DMS 273 treated with DMSO at 0.1 percent for 48 hours (cell line): ENCODE measurements at places on chromosomes 3 and 15.

DNA sequence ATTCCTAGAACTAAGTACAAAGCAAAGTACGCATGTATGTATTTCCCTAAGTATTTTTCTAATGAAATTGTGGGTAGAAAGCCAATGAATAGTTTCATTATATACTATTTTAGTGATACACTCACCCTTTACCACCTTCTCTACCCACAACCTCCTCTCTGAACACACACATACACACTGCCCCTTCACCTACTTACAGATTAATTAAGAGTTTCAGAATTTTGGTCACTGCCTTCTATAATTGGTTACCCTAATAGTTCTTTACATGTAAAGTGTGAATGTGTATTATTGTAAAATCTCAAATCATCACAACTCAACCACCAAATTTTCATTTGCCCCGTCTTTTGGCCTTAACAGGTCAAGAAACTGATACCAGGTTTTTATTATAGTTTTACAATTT is 7.2 kb downstream of the PFN2 start:
- no peak for DNase-seq

DNA sequence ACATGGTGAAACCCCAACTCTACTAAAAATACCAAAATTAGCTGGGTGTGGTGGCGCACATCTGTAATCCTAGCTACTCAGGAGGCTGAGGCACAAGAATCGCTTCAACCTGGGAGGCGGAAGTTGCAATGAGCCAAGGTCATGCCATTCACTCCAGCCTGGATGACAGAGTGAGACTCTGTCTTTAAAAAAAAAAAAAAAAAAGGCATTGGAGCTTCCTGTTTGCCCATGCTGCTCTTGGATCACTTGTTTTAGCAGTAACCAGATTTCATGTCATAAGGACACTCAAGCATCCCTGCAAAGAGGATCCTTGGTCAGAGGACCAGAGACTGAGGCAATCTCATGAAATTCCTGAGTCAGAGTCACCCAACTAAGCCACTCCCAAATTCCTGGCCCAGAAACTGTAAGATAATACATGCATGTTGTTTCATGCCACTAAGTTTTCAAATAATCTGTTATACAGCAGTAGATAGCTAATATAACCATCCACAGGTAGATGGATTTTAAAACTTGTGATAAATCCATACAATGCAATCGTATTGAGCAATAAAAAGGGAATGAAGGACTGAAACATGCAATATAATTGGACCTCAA is 82.0 kb upstream of the XXYLT1 start:
- DNase-seq = no peak

- DNase-seq = no peak
Observed at GRCh38 chr3:141367038-141367730, 1.1 kb upstream of the ZBTB38 start.

GRCh38 chr15:73647259-73648013 is 14.2 kb upstream of the NPTN start:
- no peak for DNase-seq

GRCh38 chr15:75234191-75234810 is 23.8 kb upstream of the GOLGA6C start:
- no peak for DNase-seq

- DNase-seq = no peak
Observed at GRCh38 chr3:55166576-55167555, 239.0 kb upstream of the LRTM1 start.

DNA sequence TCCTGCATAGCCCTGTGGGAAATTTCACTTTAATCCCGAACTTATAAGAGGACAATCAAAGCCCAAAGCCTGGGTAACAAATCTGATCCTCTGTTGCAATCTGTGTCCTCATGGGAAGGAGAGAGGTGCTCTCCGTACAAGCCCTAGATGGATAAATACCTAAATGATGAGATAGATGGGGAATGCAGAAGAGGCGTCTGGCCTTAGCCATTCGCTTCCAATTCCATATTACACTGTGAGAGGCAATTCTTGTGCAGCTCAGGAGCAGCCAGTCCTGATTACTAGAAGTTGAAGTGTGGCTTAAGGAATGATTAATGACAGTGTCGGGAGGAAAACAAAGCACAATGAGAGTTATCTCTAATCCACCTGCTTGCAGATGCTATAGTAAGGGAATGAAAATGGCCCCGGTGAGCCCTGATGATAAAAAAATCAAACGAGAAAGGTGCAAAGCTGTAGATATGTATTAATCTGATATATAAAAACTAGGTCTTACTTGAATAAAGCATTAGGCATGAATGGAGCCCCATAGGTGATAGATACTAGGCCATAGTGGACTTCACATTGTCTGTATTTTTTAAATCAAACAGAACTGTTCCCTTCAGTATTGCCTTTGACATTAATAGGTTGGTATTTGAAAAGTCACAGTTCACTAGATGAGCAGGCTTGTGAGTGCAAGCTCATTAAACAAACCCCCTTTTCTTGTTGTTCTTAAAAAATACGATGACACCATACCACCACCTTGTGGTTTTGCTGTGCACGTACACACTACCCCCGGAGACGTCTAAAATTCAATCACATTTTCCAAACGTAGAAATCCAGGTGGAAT is 54.2 kb upstream of the TMCO5A start:
- DNase-seq = no peak

DNA sequence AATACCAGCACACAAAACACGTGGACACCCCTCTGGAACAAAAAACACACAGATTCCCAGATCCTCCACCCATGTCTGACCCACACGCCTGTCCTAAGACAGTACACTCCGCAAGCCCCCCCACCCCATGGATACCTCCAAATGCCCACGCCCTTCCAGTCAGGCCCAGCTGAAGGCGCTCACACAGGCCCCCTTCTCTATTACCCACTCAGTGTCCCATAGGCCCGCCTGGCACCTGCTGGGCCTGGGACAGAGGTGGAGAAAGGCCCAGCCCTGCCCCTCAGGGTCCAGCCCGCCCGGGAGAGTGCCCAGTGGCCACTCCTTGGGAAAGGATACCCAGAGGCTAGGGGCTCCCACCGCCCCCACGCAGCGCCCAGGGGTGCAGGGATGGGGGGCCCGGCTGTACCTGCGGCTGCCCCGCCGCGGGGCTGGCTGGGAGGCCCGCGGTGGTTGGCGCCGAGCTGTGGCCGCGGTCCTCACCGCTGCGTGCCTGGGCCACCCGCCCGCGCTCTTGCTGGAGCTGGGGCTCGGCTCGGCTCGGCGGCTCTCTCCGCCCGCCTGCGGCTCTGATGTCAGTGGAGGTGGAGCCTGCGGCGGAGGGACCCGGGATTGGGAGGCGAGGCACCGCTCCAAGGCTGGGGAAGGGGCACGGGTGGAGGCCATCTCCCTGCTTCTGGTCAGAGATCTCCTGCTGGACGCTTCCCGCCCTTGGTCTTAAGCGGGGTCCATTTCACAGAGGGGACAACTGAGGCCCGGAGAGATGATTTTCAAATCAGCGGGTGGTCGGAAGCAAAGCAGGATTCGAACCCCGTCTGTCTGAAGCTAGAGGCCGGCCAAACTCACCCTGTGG is at the start of gene CAMK1:
CAMK1 (minus strand) TSS at position 522 of the 850 bp plus-strand sequence. CDS start 2,198 bp downstream, outside the sequence.
- DNase-seq = no peak

GRCh38 chr15:66063147-66063546 is 190.4 kb downstream of the MEGF11 start:
- DNase-seq = no peak

GRCh38 chr15:34366271-34367065 is 528 bp downstream of the LPCAT4 start:
- no peak for DNase-seq

DNA sequence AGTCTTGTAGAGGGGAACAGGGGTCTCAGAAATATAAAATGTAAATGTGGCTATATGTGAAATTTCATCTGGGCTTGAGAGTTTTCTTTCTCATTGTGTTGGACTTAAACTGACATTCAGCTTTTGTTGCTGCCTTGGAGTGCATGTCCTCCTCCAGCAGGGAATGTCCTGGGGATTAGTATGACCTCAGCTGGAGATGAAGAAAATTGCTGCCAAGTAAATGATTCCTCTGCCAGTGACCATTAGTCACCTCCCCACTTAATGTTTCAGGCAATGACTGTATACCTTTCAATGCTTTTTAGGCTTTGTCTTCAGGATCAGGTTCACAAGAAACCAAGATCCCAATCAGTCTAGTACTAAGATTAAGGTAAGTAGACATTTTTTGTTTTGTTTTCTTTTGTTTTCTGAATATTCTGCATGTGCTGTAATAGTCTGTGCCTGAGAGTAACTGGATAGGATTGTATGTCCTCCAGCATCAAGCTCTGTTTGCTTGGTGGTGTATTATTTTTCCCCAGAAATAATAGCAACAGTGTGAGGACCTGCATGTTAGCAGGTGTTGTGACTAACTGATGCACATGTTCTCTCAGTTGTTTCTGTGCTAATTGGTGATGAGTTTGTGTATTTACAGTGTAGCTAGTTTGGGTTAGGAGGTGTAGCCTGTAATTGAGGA is 18.1 kb upstream of the SLC22A13 start:
- peak; percentile 39 for DNase-seq

- DNase-seq = no peak
Observed at GRCh38 chr3:53712817-53713388, 133.3 kb downstream of the CHDH start.

DNA sequence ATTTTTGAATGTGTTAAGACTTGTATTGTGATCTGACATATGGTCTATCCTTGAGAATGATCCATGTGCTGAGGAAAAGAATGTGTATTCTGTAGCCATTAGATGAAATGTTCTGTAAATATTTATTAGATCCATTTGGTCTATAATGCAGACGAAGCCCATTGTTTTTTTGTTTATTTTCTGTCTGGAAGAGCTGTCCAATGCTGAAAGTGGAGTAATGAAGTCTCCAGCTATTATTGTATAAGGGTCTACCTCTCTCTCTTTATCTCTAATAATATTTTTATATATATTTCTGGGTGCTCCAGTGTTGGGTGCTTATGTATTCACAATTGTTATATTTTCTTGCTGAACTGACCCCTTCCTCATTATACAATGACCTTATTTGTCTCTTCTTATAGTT is 250.6 kb upstream of the GADL1 start:
- no peak for DNase-seq

DNA sequence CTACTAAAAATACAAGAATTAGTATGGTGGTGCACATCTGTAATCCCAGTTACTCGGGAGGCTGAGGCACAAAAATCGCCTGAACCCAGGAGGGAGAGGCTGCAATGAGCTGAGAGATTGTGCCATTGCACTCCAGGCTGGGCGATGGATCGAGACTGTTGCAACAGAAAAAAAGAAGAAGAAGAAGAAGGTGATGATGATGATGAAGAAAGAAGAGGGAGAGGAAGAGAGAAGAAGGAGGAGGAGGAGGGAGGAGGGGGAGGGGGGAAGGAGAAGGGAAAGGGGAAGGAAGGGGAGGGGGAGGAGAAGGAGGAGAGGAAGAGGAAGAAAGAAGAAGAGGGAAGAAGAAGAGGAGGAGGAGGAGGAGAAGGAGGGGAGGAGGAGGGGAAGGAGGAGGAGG is 33.2 kb upstream of the ZNF710 start:
- DNase-seq = no peak

DNA sequence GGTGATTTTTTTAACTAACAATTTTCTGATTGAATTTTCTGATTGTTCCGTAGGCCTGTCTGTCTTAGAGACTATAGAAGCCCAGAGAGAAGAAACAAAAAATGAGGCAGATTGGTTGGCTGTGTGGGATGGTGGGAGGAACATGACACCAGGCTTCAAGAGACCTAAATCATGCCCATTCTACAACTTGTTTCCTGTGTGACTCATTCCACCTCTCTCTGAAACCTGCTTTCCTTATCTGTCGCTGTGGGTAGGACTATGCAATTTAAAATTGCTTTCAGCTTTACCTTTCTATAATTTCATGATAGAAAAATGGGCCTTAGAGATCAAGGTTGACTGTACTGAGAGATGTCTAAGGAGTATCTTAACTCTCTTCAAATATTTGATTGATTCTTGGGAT is 44.5 kb downstream of the OXNAD1 start:
- DNase-seq = no peak

DNA sequence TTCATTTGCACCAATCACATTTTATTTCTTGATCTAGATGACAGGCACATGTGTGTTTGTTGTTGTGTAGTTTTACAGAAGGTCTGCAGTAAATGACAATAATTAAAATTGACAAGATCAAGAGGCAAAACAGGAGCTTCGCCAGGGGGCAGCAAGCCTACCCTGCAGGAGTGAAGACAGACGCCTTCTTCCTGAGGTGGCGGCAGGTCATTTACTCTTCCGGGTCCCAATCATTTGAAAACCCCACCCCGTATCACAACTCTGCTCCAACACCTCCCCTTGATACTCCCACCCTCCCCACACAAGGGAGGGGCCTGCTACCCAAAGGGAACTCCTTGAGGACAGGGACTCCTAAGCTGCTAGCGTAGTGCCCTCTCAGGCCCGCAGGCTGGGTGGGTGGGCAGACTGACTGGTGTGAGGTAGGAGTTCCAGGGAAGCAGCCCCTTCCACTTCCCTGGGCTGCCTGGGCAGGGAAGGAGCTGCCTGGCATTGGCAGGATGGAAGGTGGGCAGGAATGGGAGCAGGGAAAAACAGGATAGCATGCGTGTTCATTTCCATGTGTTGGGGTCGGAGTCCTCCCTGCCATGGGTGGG is 13.1 kb downstream of the CHDH start:
- no peak for DNase-seq

DNA sequence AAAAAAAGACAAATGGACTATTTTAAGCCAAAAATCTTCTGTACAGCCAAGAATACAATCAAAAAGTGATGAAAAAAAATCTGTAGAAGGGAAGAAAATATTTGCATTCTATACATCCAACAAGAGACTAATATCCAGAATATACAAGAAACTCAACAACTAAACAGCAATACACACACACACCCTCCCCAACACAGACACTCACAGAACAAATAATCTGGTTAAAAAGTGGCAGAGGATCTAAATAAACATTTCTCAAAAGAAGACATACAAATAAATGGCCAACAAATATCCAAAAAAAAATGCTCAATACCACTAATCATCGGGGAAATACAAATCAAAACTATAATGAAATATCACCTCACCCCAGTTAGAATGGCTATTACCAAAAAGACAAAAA is 209.0 kb upstream of the ZNF385D start:
- DNase-seq = no peak

GRCh38 chr3:42914771-42915515 is 9.0 kb downstream of the ZNF662 start:
- no peak for DNase-seq
